ENCODE measurements at places on chromosomes 6 and 20.

- no peak for DNase-seq
These were observed 316.3 kb downstream of the SLC35F1 start for GRCh38 chr6:118223316-118223715.

DNA sequence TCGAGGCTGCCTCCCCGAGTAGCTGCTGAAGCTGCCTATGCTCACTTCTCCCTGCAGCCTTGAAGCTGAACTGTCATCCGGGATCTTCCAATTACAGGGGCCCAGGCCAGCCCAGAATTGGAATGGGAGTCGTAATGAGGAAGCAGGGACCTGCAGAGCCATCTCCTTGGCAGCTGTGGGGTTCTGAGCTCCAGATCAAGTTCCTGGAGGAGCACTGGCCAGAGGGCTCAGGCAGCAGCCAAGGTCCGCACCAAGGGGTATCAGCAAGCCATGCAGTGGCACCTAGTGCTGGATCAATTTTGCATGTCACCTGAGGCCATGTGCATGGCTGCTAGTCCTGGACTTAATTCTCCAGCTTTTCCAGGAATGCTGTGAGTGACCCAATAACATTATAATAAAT is 163.2 kb upstream of the TSHZ2 start:
- DNase-seq: no peak

GRCh38 chr6:163655217-163656121 is 241.0 kb downstream of the QKI start:
- no peak for DNase-seq

DNA sequence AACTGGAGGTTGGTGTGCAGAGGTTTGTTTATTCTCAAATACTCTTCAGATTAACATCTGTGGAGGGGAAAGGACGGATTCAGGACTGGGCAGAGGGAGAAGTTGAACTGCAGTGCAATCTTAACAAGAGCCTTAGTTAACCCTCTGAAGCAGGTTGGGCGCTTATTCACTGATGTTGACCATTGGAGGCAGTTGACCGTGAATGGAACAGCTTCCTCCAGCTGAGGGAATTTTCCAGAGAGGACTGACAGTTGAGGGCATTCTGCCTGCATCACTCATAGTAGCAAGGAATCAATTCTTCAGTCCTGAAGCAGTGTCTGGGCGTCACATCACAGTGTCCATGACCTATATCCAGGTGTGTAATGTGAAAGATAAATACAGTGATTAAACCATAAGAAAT is 80.9 kb downstream of the PLCB4 start:
- no peak for DNase-seq

DNA sequence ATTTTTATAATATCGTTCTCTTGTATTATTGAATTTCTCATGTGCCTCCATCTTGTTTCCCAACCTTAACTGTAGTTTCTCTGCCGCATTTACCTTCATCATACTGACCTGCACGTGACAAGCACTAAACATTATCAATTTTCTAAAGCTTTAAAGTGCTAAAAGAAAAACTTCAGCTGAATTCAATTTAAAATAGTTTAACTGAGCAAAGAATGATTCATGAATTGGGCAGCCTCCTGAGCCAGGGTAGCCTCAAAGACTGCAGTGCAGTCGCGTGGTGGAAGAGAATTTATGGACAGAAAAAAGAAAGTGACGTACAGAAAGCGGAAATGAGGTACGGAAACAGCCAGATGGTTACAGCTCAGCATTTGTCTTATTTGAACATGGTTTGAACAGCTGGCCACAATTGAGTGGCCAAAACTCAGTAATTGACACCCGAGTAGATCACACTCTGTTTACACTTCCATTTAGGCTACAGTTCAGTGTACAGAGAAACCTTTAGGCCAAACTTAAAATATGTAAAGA is 4.2 kb upstream of the ZDHHC14 start:
- no peak for DNase-seq

DNA sequence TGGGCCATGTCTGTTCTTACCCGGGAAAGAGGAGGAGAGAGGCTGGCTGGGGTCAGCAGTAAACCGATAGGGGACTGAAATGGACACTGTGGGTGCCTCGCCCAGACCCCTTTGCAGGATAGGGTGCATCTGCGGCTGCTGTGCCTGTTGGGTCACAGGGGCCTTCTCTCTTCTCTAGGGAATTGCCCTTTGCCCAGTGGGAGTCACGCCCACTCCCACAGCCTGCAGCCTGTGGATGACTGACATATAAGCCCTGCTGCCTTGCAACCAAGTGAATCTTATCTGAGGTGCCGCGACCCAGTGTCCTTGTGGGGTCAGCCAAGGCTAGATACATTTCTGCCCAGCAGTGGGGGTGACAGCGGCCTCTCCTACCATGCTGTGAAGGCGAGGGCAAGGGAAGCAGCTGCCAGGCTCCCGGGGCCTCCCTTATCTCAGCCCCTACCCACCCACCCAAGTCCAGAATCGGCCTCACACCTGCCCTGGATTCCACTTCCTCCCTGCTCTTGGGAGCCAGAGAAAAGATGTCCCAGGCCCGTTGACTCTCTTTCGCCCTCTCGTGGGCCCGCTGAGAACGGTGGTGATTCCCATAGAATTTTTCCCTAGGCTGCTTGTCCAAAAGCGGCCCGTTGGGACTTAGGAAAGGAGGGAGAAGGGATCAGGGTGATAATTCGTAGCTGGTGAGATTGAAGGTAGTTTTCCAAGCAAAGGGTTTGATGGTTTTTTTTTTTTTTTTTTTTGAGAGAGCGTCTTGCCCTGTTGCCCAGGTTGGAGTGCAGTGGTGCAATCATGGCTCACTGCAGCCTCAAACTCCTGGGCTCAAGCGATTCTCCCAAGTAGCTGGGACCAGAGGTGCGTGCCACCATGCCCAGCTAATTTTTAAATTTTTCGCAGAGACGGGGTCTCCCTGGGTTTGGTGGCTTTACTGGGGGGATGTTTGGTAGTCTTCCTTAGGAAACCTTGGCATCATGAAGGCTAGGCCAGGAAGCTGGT is 76.4 kb upstream of the RNF24 start:
- DNase-seq: peak; percentile 43

DNA sequence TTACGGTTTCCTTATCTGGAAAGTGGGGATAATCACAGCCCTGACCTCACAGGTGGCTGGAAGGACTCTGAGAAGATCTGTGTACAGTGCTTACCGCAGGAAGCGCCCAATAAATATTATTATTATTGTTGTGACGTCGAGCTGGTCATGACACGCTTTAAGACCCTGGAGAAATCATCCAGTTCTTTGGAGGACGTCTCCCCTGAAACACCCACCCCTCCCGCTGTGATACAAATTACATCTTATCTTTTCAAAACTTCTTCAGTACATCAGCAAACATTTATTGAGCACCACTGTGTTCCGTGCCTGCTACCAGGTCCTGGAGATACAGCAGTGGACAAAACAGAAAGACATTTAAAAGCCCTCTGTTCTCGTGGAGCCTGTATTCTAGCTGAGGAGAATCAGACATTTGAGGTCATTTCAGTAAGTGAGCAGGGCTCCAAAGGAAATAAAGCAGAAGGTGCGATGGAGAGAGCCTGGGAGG is 118.7 kb downstream of the CEBPB start:
- no peak for DNase-seq

DNA sequence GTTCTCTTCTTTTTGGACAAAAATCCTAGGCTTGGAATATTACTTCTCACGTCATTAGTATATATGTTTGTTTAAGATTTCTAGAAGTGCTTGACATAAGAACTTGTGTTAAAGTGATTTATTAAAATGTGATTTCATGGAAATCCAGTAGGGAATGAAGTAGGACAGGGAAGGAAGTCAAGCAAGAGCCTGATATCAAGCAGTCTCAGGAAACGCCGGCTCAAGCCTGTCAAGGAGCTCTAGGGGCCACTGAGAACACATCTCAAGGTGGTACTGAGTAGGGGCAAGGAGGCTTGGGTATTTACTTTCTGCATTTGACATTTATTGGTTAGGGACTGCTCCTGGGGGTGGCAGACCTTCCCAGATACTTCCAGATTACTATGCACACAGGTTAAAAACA is 920.9 kb upstream of the GJE1 start:
- DNase-seq: no peak

DNA sequence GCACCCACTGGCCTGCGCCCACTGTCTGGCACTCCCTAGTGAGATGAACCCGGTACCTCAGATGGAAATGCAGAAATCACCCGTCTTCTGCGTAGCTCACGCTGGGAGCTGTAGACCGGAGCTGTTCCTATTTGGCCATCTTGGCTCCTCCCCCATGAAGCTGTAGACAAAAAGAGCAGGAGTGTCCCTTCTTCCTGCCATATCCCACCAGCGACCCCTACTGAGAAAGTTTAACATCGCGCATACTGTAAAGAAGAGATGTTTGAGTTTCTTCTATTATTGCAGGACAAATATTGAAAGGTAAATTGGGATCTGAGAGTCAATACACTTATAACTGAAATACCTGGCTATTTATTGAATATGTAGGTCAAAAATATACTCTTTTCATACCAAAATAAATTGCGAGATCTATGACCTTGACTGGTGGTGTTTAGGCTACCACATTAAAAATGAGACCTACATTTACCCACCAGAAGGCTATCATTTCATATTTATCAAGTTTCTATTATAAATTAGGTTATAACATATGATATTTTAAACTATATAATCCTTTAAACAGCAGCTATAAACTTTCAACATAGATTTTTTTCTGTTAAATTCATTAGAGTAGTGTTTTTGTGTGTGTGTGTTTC is 586.3 kb downstream of the HTR1B start:
- no peak for DNase-seq

- no peak for DNase-seq
These were observed 616.5 kb upstream of the CITED2 start for GRCh38 chr6:139990856-139991465.

GRCh38 chr6:111850295-111850937 is 22.8 kb downstream of the FYN start:
- DNase-seq: no peak

- no peak for DNase-seq
These were observed 29.3 kb downstream of the PYGB start for GRCh38 chr20:25277051-25277801.

GRCh38 chr6:134809130-134809529 is 140.8 kb downstream of the ALDH8A1 start:
- DNase-seq: no peak

DNA sequence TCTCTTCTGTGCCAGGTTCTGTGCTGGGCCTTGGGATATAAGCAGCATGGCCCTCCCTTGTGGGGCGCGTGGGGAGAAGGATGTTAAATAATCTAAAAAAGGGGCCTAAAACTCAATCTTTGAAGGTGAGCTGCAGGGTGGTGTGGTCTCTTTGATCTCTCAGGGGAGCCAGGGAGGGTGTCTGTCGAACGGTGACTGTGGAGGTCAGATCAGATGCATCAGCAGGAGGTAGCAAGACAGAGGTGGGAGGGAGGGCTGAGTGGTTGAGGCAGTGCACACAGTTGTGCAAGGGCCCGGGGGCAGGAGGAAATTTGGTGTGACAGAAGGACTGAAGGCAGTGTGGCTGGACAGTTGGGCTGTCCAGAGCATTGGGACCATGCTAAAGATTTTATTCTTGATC is 287.3 kb downstream of the BMP7 start:
- no peak for DNase-seq

DNA sequence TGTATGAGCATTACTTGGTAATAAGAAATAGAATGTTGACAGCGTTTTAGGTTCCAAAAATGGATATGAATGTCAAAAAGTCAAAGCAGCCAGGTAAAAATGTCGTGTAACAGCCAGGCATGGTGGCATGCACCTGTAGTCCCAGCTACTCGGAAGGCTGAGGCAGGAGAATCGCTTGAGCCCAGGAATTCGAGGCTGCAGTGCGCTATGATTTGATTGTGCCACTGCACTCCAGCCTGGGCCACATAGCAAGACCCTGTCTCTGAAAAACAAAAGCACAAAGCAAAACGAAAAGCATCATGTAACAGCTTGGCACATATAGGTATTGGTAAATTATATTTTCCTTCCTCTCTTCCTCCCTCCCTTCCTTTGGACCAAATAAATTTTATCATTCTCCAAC is 16.2 kb upstream of the FOXP4 start:
- no peak for DNase-seq

DNA sequence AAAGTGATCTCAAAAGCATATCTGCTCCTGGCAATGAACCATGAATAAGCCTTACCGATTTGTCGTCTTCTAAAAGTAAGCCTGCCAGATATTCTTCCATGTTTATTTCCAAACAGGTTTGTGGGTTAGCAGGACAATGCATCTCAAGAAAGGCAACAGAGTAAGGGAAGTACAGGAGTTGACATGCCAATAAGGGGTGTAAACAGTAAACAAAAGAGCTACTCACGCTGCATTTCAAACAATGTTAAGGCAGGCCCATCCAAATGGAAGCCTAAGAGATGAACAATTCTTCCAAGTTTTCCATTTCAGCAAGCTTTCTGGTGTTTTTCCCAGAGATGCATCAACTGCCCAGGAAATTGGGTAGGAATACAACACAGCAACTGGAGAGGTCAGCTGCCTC is 27.8 kb upstream of the CRIP3 start:
- DNase-seq: no peak

- DNase-seq: no peak
These were observed 141.2 kb downstream of the FAM83B start for GRCh38 chr6:54987633-54988290.

DNA sequence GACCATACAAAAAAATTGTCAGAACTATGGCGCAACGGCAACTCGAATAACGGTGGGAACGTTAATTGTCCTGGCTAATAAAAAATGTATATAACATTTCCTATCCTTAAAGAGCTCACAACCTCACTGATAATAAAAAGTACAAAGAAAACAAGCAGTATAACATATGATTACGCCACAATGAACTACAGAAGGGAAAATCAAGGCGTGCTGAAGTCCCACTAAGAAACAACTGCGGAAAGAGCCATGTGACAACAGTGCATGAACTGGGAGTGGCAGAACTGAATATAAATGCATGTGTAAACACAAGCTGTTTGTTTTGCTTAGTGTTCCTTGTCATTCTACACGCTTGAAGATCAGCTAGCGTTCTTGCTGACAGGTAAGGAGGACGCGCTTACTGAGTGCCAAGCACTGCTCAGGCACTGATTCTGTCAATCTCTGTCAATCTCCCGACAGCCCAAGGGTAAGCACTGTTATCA is 466 bp upstream of the PSMB1 start:
- DNase-seq: no peak

- DNase-seq: no peak
These were observed 792 bp downstream of the RSPH3 start for GRCh38 chr6:158999154-158999665.

GRCh38 chr6:45027126-45027525 is 301.0 kb upstream of the RUNX2 start:
- DNase-seq: no peak

Measured in CD4-positive, alpha-beta T cell treated with Interleukin-4 for 4 hours (primary cell).